ENCODE measurements at places on chromosomes 4 and X.
A peak's percentile ranks its signal among the peaks of the same experiment; 100 is the strongest.

GRCh38 chr4:151294833-151295496 is 18.0 kb downstream of the PRSS48 start:
- DNase-seq: no peak

GRCh38 chrX:29992083-29992482 is 223.3 kb upstream of the MAGEB2 start:
- DNase-seq: no peak

DNA sequence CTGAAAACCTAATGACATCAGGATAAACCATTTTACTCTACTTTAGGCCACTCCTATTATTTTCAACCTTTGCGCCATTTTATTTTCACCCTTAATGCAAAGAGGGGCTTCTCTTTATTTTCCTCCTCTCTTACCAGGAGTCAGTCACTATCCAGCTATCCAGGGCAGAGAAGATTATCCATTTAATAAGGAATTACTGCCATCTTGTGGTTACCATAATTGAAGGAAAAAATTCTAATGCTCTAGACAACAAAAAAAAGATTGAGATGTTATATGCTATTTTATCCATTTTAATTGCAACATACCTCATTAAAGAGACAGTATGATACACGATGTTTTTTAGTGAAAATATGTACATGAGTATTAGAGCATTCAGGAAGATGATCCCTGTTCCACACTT is 514.5 kb upstream of the FAM241A start:
- DNase-seq: peak; percentile 2

- no peak for DNase-seq
These were observed 42.0 kb downstream of the FAM149A start for GRCh38 chr4:186146458-186146857.

GRCh38 chr4:85805891-85806290 is 330.9 kb downstream of the ARHGAP24 start:
- no peak for DNase-seq

GRCh38 chr4:76214177-76214675 is 602 bp upstream of the SCARB2 start:
- DNase-seq: no peak

DNA sequence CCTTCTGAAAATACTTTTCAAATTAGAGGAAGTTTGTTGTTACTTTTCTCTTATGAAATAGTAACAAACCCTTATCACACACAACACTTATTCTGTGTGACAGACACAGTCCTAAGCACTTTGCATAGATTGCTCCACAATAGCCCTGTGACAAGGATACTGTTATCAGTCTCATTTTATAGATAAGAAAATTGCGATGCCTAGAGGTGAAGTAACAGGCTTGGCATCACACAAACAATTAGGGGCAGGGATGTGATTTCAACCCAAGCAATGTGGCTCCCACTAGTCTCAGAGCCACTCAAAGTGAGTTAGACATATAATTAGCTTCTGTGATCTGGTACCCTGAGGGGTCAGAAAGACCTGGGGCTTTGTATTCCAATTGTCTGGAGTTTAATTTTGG is 339.9 kb downstream of the FBXO8 start:
- no peak for DNase-seq

DNA sequence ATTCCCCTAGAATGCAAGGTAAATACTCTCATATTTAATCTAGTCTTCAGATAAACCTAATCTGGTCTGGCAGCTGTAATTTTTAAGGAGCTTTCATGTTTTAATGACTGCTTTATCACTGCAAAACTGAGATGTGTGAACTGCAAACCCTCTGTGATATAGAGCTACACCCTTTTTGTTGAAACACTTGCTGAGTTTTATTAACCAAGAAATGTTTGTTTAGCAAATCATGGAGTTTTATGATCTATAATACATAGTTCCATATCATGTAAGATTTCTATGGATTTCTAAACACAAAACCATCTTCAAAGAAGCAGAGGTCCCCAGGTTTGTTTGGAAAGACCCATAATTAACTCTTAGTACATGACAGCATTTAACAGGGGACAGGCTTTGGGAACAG is 126.4 kb downstream of the BTC start:
- no peak for DNase-seq

GRCh38 chr4:153522802-153523094 is 56.6 kb downstream of the TMEM131L start:
- DNase-seq: no peak

- DNase-seq: no peak
These were observed 244.7 kb downstream of the PALLD start for GRCh38 chr4:168741281-168742173.

DNA sequence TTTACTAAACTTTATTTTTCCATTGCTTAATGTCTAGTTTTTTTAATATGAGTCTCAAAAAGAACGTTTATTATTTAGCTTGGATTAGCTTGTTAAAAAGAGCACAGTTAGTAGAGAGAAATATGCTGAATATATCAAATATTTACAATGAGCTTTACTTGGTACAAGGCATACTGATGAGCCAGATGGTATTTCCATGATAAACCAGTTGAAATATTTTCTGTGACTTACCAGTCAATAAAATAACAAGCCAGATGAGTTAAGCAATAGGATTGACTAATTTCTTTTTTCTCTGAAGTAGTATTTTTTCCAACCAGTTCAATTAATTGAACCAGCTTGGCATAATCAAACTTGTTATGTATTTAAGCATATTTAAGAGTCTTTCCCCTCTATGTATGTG is 134.1 kb downstream of the KLHL34 start:
- no peak for DNase-seq

- DNase-seq: no peak
These were observed 512.8 kb downstream of the ANKRD50 start for GRCh38 chr4:124199755-124200154.

- DNase-seq: no peak
These were observed 24.2 kb downstream of the FNIP2 start for GRCh38 chr4:158793021-158793420.
